NCI-H524 treated with DMSO at 0.1 percent for 48 hours (cell line): ENCODE measurements at places on chromosomes 3 and 15.

DNA sequence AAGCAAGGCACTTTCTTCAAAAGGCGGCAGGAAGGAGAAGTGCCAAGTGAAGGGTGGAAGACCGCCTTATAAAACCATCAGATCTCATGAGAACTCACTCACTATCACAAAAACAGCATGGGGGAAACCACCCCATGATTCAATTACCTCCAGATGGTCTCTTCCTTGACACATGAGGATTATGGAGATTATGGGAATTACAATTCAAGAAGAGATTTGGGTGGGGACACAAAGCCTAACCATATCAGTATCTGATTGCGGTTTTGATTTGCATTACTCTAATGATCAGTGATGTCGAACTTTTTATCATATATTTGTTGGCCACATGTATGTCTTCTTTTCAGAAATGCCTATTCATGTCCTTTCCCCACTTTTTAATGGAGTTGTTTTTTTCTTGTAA is 549.3 kb upstream of the IL12A start:
- no peak for DNase-seq

DNA sequence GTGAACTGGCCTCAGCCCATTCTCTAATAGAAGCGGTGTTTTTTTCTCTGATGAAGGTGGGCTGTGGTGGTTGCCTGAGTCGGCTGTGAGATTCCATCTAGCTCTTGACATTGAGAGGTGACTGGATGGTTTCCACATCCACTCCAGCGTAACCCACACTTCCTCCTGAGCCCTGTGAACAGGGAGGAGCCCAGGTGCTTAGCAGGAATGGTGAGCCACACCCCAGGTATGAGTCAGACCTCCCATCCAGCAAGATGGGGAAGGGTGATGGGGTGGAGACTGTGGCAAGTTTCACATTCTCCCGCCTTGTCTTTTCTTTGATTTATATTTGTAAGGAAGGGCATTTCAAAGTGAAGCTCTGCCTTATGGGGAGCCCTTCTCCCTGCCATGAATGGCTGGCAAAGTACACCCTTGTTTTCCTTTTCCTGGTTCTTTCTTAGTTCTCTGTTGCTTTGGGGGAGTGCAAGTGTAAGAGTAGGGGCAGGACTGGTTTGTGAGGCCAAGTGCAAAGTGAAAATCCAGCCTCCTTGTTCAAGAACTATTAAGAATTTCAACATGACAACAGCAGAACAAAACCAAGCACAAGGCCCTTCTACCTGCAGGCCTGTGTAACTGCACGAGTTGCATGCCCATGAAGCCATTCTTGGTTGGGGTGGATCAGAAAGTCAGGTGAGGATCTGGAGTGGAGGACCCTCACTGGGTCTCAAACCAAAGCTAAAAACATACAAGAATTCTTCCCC is 4.6 kb upstream of the TPRG1 start:
- DNase-seq = no peak

- no peak for DNase-seq
Observed at GRCh38 chr3:128362026-128362965, 104.4 kb downstream of the DNAJB8 start.

DNA sequence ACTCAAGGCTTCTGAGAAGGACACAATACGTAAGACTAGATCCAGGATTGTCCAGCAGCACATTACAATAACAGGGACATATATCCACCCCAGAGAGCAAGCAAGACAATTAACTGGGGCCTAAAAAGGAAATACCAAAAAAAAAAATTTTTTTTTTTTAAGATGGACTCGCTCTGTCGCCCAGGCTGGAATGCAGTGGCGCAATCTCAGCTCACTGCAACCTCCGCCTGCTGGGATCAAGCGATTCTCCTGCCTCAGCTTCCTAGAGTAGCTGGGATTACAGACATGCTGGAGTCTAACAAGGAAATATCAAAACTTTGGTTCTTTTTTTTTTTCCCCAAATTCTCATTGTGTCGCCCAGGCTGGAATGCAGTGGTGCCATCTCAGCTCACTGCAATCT is 28.8 kb upstream of the IMPDH2 start:
- DNase-seq = no peak

- DNase-seq = no peak
Observed at GRCh38 chr3:48863122-48863521, 15.4 kb upstream of the PRKAR2A start.

- DNase-seq = no peak
Observed at GRCh38 chr3:155495387-155495786, 201.9 kb upstream of the STRIT1 start.

GRCh38 chr3:107450254-107450893 is 72.4 kb upstream of the BBX start:
- DNase-seq = no peak

DNA sequence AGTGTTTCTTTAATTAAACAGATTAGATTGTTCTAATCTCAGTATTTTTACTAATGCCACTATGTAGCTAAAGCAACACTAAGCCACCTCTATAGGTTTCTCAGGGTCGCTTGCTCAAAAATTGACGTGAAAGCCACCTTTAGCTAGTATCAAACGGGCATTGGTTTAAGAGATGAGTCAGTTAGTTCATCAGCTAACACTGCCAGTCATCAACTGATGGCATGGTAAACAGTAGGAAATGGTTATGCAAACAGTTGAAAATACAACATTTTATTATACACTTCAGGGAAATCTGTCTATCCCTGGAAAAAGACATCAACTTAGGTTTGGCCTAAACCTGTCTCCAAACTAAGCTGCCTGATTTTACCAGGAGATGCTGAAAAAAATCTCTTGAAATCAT is 582.3 kb upstream of the NAALADL2 start:
- DNase-seq = no peak

DNA sequence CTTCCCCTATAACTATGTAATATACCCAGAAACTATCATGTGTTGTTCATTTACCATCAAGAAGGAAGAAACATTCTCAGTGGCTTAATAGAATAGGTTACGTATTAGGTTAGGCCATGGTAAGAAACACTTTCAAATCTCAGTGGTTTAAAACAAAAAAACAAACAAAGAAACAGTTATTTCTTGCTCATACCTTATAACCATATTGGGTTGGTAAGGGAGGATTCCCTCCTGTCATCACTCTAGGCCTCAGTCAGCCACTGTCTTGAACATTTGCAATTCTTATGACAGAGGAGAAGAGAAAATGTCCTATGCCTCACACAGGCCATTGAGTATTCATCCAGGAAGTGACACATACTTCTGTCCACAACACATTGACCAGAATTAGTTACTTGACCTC is 727.7 kb upstream of the NECTIN3 start:
- no peak for DNase-seq

- DNase-seq = no peak
Observed at GRCh38 chr3:127588806-127589577, 1.5 kb downstream of the TPRA1 start.

DNA sequence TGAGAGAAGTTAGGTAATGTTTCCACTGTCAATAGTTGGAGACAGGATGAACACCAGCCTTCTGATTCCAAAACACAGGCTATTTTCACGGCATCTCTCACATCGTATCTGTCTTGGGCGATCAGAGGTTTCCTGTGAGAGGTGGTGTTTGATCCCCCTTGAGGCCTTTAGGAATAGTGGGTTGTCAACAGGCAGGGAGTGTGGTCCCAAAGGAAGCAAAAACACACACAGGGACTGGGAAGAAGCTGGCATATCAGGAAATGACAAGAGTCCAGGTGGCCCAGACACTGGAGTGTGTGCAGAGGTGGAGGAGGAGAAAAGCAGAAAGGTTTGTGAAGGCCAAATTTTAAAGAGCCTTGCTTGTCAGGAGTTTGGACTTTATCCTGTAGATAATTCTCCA is 6.6 kb upstream of the MAGEF1 start:
- DNase-seq = no peak

- DNase-seq = no peak
Observed at GRCh38 chr3:58737644-58738043, 71.1 kb upstream of the FAM3D start.

- no peak for DNase-seq
Observed at GRCh38 chr3:45612138-45612537, 17.6 kb downstream of the LIMD1 start.

- DNase-seq = no peak
Observed at GRCh38 chr15:99857836-99858235, 124.6 kb upstream of the LYSMD4 start.

GRCh38 chr3:178385280-178385952 is 150.8 kb upstream of the KCNMB2 start:
- no peak for DNase-seq

DNA sequence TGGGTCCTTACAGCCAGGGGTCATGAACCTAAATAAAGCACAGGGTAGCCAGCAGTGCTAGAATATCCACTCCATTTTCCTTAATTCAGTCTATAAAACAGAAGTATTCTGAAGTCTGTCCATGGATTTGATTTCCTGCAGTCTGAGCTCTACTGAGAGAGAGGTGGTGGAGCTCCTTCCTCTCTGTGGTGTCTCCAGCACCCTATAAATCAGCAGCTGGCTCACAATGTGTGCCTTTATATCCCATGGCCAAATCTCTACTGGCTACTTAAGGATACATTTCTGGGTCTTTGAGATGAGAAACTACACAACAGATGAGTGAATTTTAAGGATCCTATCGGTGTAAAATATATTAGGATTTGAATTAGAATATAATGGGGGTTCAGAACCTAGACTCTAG is 339.9 kb upstream of the RBMS3 start:
- DNase-seq = no peak

- no peak for DNase-seq
Observed at GRCh38 chr3:47859956-47860605, 57.1 kb downstream of the DHX30 start.

DNA sequence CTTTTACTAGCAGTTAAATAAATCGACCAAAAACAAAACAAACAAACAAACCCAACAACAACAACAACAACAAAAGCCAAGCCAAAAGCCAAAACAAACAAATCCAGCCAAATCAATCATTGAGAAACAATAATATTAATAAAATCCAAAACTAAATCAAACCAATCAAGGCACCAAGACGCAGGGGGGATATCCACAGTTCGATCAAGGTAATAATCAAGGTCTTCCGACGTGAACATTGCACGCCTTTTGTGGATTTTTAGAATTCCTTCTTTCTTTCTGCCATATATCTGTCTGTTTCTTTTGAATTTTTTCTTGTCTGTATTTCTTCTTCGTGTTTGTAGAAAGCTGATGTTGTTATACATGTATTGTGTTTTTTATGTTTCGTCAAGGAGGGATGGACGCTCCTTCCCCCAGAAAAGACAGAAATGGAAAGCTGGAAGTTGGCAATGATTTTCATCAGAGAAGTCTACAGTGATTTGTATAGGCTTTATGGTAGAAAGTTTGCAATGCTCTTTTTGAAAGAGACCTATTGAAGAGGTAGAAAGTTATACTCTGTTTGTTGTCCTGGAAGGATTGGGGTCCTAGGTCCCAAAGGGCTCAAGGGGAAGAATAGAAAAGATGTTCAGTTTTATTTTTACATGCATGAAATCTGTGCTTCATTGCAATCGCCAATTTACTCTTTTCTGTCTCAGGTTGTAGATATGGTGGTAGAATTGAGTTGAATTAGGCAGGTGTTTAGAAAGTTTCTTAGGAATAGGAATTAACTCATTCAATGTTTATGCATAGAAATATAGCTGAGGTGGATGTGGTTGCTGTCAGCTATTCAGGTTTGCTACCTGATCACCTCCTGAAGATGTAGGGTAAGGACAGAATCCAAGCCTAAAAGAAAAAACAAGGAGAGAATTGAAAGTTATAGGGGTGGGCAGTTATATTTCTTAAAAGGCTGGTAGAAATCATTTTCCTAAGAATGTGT is 1.2 kb downstream of the ARPP21 start:
- no peak for DNase-seq

DNA sequence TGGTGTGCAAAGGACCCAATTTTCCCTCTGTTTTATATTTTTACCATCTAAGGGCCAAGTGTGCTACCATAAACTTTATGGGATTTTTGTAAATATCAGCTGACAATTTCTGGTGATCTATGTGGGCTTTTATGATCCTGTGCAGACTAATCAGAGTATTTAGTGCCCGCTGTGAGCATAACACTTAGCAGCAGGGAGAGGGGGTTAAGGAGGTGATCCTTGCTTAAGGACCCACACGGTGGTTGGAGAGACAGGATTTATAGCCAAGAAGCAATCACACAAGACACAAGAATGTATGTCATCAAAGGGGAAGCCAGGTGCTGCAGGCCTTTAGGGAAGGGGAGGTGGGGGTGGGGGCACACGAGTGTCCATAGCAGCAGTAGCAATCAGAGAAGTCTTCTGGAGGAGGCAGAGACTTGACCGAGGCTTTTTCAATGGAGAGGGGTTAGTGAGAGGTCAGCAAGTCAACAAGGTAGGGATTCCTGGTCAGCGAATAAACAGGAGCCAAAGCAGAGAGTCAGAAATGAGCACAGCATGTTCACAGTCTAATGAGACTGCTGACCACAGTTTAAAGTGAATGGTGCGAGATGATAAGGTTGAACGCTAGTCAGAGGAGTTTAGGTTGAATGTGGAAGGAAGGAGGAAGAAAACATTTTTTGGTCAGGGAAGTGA is 4.5 kb upstream of the CACNA1D start:
- no peak for DNase-seq

DNA sequence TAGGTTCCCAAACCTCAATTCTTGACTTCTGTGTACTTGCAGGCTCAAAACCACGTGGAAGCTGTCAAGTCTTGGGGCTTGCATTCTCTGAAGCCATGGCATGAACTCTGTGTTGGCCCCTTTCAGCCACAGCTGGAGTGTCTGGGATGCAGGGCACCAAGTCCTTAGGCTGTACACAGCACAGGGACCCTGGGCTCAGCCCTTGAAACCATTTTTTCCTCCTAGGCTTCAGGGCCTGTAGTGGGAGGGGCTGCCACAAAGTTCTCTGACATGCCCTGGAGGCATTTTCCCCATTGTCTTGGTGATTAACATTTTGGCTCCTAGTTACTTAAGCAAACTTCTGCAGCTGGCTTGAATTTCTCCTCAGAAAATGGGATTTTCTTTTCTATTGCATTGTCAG is 135.4 kb downstream of the ATG7 start:
- DNase-seq = no peak

DNA sequence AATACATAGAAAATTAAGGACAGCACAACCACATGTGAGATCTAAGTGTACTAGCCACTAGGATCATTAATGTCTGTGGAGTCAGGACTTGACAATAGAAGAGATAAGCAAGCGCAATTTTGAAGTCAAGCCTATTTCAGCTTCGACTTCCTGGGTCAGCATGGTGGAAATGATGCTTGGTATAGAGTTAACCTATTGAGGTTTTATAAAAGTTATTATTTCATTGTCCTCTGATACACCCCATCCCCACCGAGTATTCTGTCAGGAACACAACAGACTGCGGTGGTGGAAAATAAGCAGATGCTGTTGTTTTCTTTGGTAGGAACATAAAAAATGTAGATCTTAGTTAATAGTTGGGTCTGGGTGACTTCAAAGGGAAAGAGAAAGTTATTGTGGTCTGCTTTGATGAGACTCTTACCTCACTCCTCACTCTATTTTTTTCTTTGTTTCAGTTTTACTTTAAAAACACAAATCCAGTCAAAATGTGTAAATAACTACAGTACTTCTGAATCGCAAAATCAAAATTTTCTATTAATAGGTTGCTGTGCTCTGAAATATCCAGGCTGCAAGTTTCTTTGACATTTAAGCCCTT is 82.1 kb downstream of the IL5RA start:
- no peak for DNase-seq

DNA sequence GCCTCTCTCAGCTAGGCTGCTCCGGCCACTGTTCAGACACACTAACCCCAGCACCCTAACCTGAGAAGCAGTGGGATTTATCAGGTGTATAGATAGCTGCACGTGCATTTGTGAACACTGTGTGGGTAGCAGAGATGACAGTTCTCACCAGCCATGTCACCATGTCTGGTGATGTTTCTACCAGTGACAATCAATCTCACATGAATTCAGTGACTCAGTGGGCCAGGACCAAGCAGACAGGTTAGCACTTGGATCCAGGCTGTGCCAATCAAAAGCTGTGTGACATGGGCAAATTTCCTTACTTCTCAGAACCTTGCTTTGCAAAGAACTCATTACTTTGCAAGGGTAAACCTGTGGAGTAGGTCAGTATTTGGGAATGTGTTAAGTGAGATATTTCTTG is 65.3 kb upstream of the GATM start:
- DNase-seq = no peak
